ENCODE measurements at places on chromosomes 3 and 15.
A peak's percentile ranks its signal among the peaks of the same experiment; 100 is the strongest.

GRCh38 chr3:161694682-161695564 is 198.3 kb downstream of the OTOL1 start:
- no peak for DNase-seq

DNA sequence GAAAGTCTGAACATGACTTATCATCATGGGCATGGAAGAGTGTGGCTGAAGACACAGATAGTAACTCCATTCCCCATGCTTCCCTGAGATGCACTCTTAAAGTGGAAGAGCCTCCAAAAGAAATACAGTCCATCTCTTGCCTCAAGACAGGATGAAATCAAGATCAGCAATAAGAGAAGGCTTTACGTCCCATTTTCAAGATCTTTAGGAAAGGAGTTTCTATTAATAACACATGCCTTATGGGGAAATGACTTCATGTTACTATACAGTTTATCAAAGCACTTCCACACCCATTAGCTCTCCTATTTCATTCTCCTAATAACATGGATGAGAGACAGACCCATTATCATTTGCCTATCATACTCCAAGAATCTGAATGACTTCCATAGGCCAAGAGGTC is 6.1 kb upstream of the KBTBD12 start:
- no peak for DNase-seq

DNA sequence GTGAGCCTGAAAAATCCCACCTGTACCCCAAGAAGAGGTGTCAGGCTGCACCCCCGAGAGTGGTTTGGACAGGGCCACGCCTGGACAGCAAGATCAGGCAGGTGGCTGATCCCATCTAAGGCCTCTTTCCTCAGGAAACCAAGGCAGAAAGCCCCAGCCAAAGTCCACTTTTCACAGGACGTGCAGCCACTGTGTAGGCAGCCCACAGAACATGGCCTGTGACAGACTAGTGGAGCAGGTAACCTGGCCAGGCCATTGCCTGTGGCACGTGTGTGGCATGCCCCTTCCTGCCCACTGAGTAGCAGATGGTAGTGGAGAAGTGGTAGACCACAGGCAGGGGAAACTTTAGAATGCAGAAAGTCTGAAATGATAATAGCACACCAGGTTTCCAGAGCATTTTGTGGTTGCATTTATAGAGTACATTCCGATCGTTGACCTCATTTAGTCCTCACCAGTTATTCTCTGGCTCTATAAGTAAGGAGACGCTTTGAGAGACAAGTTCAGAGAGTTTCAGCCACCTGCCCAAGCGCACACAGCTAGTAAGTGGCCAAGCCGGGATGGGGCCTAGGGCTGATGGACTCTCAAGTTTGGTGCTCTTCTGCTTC is 68.7 kb downstream of the AAGAB start:
- no peak for DNase-seq

GRCh38 chr15:35871282-35871681 is 325.3 kb upstream of the DPH6 start:
- DNase-seq: no peak

DNA sequence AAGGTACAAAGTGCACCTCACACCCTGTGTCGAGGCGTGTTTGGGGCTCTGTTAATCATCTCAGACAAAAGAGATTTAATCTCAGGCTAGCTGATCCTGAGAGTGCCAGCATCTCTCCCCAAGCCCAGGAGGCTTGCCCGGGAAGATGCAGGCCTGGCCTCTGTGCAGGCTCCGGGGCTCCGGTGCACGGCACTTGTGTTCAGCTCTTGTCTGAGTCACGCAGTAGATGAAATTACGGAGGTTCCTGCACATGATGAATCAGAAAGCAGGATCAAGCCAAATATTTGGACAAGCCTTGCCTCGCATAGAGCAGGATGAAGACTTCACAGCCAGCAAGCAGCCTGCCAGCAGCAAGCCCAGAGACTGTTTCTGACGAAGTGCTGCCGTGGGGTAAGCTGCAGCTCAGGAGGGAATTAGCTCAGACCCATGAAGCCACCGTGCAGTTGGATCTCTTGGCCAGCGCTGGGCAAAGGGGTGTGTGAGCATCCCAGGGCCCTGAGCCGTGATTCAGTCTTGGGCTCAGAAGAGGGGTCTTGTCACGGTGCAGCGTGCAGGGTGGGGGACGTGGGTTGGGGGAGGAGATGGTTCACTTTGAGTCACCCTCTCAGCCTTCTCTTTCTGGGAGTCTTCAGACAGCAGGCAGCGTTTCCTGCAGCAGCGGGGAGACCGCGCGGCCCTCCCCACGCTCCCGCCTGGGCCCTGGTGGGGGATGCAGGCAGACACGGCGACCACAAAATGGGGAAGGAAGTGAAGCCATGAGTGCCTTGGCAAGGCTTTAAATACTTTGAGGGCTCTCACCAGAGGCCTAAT is 89.2 kb upstream of the MEF2A start:
- peak; percentile 96 for DNase-seq

- DNase-seq: no peak
Measured at GRCh38 chr3:70840106-70840870, 527.9 kb upstream of the MDFIC2 start.
